Caudate nucleus (tissue), 63 donors: ENCODE measurements at places on chromosomes 2 and 18.

GRCh38 chr2:218953366-218953954, 6.0 kb upstream of the CDK5R2 start:
- no peak for DNase-seq

DNA sequence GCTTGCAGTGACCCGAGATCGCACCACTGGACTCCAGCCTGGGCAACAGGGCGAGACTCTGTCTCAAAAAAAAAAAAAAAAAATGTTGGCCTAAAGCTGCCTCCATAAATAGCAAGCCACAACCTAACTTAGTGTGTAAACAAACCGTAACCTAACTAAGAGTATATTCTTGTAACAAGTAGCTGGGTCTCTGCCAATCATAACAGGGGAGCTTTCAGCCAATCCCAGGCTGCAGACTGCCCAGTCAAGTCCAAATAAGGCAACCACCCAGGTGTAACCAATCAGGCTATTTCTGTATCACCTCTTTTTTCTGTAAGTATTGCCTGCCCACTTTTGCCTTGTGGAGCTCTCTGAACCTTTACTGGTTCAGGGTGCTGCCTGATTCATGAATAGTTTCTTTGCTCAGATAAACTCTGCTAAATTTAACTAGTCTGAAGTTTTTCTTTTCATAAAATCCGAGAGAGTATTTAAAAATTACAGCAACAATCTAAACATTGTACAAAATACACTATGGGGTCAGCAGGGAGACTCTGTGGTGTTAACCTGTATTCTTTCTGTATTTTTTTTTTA, 4.5 kb downstream of the PSTPIP2 start:
- no peak for DNase-seq

GRCh38 chr2:23624378-23624777, 239.4 kb downstream of the KLHL29 start:
- no peak for DNase-seq

- DNase-seq = no peak
These were observed 198.8 kb downstream of the NDUFA10 start for GRCh38 chr2:239826376-239826775.
